ENCODE measurements at places on chromosomes 1 and 21.
A peak's percentile ranks its signal among the peaks of the same experiment; 100 is the strongest.

DNA sequence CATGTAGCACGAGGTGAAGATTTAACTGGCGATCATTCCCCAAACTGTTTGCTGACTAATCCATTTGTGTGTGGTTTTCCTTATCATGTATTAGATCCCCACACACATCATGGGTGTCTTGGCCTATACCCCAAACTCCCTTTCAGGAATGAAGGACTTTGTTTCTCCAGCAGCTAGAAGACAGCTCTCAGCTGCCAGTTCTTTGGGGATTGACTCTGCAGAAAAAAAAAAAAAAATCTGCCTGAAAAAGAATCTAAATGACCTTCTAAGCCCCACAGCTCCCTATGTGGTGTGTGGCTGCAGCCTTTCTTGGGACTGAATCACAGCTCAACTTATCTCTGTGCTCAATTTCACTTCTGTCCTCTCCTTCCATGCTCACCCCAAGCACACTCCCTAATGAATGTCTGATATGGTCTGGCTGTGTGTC, 256.3 kb upstream of the DUSP10 start:
- DNase-seq, result no peak

DNA sequence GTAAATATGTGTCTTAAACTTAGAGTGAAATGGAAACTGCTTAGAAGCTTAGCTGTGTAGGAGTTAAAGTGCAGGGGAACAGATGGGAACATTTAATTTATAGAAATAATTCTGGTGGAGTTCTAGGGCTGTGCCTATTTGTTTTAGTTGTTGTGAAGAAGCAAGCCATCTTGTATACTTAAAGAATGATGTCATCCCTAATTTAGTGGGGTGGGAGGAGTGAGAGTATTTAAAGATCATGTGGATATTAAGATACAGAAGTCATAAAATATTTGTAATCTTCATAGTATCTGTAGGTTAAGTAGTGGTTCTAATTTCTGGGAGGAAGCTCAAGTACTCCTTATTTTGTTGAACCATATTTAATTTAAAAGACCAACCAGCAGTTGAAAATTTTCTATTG, 41.5 kb downstream of the BACH1 start:
- DNase-seq, result no peak

GRCh38 chr21:34181431-34182039, 108.2 kb downstream of the MRPS6 start:
- DNase-seq, result no peak

- DNase-seq, result peak; percentile 61
Observed at GRCh38 chr1:93447481-93448291, at the start of gene FNBP1L. Gene FNBP1L (plus strand): TSS chr1:93448118. CDS start chr1:93448282, 164 bp downstream.

- DNase-seq, result peak; percentile 37
Observed at GRCh38 chr21:37207441-37208009, 59.6 kb downstream of the VPS26C start.

Data from activated naive CD4-positive, alpha-beta T cell treated with anti-CD3 and anti-CD28 coated beads, Interleukin-2, amount 10 ng/mL, durations not matched to agents 7 days and 5 days (primary cell).